NCI-H2227 treated with DMSO at 0.1 percent for 48 hours (cell line): ENCODE measurements at places on chromosomes 12 and 14.

- no peak for DNase-seq
These were observed 15.2 kb downstream of the NACA start for GRCh38 chr12:56709759-56710376.

DNA sequence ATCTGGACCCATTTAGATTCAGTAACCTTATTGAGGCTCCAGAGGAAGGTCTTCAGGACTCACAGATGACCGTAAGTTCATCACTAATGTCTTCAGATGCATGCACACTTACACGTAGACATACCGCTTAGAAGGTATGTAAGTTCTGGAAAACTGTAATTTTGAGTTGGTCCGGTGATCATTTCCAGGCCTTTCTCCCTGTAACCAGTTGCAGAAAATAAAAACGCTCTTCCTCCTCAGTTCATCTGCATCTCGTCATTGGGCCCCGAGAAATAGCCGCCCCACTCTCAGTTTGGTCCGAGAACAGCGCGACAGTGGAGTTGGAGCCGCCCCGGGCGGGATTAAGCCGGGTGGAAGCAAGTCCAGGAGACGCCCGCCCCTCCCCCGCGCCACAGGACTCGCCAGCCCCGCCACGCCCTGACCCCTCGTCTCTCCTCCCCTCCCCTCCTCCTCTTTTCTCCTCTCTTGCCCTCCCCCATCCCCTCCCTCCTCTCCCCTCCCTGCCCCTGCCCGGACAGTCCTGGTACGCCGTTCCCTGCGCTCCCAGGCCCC, 83.7 kb downstream of the TNFAIP2 start:
- DNase-seq, result no peak

DNA sequence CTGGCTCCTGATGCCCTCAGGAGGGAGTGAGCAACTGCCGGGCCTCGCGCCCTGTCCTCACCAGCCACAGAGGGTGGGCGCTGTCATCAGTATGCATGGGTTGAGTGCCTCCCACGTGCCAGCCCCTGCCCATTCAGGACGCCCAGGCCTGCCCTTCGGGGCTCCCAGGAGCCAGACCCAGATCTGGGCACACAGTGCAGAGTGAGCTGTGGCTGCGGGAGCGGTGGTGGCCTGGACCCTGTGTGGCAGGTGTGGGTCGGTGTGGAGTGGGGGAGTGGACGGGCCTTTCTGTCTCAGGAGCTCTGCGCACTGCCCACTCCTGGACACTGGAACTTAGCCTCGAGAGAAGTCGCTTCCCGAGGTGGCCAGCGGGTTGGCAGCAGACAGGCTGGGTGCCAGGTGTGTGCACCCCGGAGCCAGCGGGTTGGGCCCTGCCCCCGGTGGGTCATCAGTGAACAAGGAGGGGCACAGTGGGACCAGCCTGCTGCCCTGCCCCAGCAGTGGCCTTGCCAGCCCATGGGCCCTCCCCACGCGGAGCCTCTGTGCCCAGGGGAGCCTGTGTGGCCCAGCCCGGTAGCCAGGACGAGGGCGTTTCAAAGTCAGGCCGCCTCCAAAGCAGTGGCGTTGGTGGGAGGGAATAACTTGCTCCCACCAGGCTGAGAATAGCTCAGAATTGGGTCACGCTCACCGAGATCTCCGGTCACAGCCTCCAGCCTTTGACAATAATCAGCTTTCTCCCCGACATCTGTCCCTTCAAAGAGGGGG, 9.5 kb downstream of the TRMT61A start:
- DNase-seq, result no peak

DNA sequence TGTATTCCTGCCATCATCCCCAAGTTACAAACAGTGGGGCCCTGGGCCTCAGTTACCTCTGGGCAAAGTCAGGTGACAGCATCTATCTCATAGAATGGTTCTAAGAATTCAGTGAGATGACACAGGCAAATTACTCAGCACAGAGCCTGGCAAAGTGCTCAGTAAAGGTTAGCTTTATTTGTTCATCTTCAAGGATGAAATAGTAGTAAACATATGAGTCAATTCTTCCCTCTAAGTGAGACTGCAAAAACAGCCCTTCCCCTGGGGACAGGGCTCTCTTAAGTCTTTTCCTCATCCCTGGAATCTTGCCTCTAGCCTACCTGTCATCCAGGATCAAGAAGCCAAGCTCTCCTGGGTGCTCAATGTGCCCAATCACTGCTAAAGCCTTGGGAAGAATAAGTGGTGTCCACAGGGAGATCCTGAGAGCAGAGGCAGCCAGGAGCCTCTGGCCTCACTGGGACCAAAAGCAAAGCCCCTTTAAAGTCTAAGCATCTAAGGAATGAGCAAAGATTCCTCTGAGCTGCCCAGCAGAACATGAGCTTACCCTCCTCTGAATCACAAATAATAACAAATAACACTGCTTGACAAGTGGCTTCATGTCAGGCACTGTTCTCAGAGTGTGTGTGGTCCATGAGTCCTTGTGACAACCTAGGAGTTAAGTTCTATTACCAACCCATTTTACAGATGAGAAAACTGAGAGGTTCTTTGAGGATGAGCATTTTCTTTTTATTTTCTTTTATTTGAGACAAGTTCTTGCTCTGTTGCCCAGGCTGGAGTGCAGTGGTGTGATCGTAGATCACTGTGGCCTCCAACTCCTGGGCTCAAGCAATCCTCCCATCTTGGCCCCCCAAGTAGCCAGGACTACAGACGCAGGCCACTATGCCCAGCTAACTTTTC, 12.1 kb downstream of the NUAK1 start:
- DNase-seq, result no peak

GRCh38 chr14:19800282-19801117, 3.1 kb upstream of the OR4N2 start:
- DNase-seq, result no peak

- DNase-seq, result no peak
These were observed 94.0 kb downstream of the TBX5 start for GRCh38 chr12:114311974-114312373.

DNA sequence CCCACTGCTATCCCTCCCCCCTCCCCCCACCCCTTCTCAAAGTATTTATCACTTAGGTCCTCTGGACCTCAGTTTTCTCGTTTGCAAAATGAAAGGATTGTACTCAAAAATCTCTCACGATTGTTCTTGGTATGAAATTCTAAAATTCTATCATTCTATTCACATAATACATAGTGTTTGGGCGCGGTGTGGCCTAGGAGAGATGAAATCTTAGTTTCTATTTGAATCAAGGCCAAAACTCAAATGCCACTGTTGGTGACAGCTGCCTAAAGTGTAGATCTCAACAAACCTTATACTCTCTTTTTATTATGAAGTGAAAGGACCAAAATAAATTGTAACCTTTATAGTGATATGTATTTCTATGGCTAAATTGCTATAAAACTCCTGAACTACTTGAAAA, 23.7 kb upstream of the YAF2 start:
- DNase-seq, result no peak

DNA sequence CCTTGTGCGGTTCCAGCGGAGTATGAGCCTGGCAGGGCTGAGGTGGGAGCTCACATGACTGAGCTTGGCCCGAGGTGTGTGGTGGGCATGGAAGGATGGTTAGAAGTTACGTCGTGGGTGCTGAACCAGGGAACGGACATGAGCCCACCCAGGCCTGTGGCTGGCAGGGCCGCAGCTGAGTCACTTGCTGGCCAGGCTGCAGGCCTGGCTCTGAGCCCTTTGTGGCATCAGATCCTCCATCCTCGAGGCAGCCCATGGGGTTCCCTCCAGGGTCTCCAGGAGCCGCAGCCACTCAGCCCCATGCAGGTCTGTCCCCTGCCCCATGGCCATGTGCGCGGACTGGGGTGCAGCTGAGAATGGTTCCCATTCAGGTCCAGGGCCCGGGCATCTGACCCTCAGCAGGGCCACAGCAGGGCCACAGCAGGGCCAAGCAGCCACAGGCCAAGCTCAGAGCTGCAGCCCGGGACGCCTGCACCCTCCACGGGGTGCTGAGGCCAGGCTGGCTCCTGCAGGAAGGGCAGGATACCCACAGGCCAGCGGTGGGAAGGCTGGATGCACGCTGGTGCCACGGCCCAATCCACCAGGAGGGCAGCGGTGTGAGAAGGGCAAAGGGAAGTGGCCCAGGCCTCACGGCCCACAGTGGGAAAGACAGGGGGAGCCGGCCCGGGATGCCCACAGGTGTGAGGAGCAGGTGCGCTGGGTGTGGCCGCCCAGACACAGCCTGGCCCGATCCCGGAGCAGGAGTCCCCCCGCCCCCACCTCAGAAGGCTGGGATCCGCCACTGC, 26.3 kb upstream of the ULK1 start:
- DNase-seq, result no peak

DNA sequence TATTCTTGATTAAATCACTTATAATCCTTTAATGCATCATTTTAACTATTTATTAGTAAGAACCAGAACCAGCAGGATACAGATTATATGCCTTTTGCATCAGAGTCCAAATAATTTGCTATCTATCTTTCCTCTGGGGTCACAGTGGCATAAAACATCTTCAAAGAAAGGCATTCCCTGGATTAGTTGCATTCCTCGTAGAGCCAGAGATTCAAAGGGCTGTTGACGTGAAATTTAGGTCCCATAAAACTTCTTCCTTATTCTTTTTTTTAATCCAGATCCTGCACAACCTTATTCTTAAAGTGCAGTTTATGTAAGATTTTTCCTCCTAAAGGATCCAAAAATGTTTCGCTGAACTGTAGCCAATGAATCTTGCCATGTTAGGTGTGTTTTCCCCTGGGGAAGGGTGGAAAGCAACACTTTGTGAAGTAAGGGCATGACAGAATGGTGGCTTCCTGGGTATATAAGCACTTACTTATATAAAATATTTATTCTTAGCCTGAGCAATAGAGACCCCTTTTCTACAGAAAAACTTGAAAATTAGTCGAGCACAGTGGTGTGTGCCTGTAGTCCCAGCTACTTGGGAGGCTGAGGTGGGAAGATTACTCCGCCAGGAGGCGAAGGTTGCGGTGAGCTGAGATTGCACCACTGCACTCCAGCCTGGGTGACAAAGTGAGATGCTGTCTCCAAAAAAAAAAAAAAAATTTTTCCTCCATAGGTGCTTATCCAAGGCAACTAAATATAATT, 208.7 kb downstream of the PCNX1 start:
- no peak for DNase-seq

DNA sequence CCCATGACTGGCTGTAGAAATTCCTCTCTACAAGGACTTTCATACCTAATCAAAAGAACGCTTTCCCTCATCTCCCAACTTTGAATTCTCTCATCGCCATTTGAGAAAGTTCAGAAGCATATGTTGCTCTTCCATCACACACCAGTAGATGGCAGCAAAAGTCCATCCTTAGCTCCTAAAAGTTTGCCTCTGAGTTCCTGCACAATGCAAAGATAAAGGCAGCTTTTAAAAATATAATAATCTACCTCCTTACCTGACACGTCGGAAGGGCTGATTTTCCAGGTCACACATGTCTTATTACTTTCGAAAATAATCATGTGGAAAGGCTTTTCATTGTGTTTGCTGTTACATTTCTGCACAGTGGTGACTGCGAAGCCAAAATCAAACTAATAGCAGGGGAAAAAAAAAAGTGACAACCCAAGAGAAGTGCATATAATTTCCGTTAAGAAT, 456.7 kb upstream of the SEL1L start:
- peak; percentile 51 for DNase-seq

- no peak for DNase-seq
These were observed 42.9 kb upstream of the CAPRIN2 start for GRCh38 chr12:30797689-30798088.

DNA sequence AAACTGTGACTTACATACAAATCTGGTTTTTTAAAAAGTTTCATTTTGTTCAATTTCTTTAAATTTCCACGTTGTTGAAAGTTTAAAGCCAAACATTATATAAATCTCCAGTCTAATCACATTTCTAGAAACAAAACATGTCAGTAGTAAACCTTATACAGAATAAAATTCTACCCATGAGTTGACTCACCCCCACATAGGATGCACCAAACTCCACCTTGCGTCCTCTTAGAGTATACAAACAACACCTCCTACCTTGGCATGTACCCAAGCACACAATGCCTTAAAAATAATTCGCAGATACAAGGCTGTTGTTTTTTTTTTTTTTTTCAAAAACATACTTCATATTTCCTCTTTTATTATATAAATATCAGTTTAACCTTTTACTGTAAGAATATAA, 3.3 kb downstream of the FBXL14 start:
- DNase-seq, result no peak

GRCh38 chr12:123934016-123934620, 38.5 kb downstream of the CCDC92 start:
- DNase-seq, result no peak

GRCh38 chr12:89665556-89665955, 43.1 kb downstream of the ATP2B1 start:
- DNase-seq, result no peak

DNA sequence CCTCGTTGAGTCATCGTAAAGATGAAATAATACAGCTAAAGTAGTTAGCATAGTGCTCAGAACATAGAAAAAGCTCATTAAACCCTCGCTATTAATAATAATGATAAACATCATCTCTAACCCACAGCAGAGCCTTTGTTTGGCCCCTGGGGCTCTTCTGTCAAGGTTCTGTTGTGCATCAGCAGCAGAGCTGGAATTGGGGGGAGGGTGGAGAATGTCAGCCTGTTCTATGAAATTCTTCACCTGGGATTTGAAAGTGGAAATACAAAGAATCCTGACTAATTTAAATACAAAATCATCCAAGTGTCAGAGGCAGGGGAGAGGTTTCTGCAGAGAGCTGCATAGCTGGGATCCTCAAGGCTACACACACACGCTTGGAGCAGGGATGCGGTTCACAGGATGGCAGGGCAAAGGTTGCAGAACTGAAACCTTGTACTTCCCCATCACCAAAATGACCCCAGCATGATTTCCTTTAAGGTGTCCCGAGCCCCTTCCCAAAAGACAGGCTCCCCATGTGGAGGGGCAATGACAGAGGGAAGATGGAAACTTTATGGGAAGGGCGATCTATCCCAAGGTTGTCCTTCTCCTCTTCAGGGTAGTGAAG, 71.8 kb downstream of the DAD1 start:
- DNase-seq, result no peak

DNA sequence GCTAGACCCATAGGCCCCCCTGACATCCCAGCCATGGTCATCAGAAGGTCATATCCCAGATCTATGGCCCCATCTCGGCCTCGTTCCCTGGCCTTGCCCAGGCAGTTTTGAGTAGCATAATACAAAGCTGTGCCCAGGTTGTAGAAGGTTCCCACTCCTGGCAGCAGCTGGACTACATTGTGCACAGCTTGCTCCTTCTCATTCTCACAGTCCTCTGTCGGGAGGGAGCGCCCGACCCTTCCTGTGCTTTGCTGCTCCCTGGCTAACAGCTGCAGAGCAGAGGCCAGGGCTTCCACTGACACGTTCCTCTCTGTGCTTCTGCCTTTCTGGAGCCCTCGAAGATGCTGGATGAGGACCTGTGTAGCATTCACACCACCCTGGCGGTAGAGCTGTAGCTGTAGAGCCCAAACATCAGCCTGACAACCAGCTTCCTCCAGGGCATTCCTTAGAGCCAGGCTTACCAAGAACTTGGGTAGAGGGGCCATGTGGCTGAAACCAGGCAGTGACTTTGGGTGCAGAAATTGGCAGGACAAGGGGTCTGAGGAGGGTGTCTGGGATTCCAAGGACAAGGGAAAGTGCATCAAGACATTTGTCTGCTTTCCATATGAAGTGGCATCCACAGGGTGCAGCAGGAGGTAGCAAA, 1.0 kb downstream of the APOF start:
- DNase-seq, result no peak
